ENCODE measurements at places on chromosomes 1 and 21.

- no peak for DNase-seq
These were observed 13.1 kb downstream of the UBIAD1 start for GRCh38 chr1:11285883-11286734.

DNA sequence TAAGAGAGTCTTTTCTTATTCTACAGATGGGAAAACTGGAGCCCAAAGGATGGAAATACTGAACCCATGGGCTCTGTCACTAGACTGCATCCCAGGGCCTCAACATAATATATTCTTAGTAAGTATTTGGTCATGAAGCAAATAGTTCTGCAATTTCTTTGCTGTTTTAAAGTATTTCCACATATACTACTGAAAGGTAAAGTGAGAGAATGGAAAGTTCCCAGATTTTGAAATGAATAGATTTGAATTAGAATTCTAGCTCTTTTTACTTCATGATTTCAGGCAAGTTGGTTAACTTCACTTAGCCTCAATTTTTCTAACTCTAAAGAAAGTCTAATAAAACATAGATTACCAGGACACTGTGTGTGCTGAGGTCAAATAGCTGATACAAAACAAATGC lies 95.6 kb upstream of the FGGY start:
- no peak for DNase-seq

GRCh38 chr1:117615474-117615873 lies 9.6 kb downstream of the TENT5C start:
- no peak for DNase-seq

- no peak for DNase-seq
These were observed 133.2 kb downstream of the ADSS2 start for GRCh38 chr1:244318512-244318911.

GRCh38 chr1:112704934-112705627 lies 1.8 kb downstream of the RHOC start:
- DNase-seq = peak; percentile 87

GRCh38 chr1:183470147-183470960 lies 1.9 kb upstream of the SMG7 start:
- peak; percentile 73 for DNase-seq

DNA sequence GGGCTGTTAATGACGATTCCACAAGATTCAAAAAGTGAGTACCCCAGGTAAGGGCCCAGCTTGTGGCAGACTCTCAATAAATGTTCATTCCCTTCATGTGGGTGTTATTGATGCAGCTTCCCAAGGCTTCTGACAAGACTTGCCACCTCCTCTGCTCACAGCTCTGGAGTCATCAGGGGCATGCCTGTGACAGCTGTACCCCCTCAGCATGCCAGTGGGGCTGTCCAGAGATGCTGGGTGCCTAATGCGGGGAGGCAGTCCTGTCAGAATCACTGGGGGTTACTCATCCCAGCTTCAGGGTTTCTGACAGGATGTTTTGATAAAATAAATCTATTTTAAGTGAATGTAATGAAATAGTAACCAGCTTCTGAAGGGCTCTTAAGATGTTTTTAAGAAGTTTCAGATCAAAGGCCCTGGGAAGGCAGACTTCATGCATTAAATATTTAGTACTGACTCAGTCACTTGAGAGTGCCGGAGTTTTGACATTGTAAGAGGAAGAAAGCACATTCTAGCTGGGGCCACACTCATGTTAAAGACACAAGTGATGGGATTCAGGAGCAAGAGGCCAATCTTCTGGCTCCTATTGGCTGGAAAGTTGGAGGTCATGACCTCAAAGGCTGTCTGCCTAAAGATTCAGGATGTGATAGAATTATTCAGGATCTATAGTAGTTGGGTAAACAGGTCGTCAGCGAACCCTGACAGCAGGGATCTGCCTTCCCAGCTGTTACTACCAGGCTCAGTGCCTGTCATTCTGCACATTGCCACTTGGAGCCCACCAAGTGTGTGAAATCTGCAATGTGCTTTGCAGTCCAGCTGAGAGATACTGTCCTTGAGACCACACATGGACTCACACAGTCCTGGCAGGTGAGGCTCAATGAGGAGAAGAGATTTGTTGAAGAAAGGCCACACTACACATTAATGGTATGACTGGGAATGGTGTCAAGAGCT lies 239.6 kb upstream of the BEND5 start:
- no peak for DNase-seq

DNA sequence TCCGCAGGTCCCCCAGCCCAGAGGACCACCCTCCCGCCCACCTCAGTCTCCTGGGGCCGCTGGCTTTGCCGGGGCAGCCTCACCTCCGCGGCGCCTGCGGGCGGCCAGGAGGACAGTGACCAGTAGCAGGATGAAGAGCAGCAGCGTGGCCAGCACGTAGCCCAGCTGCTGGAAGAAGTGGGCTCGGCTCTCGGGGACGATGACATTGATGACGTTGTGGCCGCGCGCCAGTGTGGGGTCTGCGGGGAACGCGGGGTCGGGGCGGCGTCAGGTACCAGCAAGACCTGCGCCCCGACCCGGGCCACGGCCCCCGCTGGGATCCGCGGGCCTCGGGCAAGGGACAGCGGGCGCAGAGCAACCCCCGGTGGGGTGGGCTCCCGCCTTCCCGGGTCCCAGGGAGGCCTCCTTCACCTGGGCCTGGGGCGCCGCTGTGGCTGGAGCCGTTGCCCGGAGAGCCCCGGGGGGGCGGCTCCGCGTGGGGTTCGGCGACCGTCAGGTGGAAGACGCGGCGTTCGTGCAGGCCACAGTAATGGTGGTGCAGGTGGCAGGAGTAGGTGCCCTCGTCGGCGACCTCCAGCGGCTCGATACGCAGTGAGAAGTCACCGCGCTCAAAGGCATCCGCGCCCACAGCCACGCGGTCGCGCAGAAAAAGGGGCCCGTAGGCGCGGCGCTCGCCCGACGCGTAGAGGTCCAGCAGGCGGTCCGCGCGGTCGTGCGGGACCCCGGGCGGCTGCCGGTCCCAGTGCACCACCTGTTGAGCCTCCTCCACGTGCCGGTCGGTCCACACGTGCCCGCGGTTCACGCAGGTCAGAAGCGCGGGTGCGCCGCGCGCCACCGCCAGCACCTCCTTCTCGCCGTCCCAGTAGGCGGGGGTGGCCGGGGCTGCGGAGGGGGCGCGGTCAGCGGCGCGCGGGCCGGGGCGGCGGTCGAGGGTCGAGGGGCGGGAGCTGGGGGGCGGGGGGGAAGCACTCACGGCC lies 3.8 kb downstream of the MXRA8 start:
- DNase-seq = no peak

- no peak for DNase-seq
These were observed 31.2 kb downstream of the VAV3 start for GRCh38 chr1:107933736-107934135.

DNA sequence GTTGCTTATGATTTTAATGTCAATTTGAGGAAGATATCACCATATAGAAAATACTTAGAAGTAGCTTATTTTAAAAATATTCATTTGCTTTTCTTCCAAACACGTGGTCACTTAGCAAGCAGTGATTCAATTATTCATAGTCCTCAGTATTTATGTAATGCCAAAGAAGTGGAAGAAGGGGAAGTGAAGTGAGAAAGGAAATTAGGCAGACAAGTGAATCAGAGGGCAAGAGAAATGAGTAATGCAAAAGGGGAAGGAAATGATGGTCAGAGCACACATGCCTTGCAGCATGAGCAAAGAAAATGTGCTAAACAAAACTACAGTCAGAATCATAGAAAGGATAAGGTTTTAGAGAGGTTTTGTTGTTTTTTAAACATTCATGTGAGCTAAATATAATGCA lies 31.8 kb downstream of the SDCCAG8 start:
- peak; percentile 52 for DNase-seq

GRCh38 chr1:233834609-233835008 lies 69.9 kb upstream of the SLC35F3 start:
- DNase-seq = no peak

GRCh38 chr1:162242804-162243203 lies 133.8 kb downstream of the SPATA46 start:
- DNase-seq = no peak

- no peak for DNase-seq
These were observed 2.6 kb upstream of the BRINP3 start for GRCh38 chr1:190480231-190480630.

DNA sequence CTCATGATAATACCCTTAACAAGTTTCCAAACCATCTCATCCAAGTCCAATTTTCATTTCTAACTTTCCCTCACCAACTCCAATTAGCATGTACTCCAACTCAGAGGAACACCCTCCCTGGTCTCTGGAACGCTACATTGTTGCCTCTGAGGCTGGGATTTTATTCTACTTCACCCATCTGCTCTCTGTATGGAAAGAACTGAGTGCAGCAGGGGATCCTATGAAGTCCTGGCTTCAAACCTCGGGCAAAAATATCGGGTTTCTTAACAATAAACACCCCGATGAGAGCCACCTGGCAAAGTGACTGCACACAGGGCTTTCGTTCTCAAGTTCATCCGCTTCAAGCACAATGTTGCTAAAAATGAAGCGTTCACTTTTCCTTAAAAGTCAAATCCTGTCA lies 99.6 kb downstream of the CRB1 start:
- no peak for DNase-seq

DNA sequence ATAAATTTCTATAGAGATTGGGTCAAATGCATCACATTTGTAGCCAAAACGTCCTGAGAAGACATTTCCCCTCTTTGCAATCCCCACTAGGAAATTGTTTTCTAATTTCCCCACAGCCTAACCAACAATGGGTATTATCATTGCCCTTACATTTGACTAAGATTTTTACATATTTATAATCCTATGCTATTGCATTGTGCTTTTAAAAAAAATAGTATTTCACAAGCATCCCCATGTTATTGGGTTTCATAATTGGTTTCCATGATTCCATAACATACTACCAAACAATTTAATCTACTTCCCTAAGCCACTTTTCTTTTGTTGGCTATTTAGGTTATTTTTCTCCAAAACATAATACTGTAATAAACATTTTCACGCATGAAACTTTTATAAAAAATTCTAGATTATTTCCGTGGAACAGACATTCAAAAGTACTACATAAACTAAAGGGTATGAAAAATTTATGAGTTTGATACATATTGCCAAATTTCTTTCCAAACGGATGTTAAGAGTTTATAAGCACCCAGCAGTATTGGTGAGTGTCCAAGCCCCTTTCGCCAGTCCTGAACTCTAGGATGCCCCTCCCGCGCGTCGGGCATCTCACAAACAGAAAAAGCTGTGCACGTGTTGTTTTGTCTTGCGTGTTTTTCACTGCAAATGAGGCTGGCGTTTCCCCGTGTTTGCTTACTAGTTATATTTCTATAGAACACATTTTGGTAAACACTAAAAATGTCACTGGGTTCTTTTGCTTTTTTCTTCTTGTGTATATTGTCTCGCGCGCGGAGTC lies 2.0 kb upstream of the LHX4 start:
- no peak for DNase-seq

GRCh38 chr1:156140879-156141707 lies 12.3 kb upstream of the SEMA4A start:
- DNase-seq = no peak

DNA sequence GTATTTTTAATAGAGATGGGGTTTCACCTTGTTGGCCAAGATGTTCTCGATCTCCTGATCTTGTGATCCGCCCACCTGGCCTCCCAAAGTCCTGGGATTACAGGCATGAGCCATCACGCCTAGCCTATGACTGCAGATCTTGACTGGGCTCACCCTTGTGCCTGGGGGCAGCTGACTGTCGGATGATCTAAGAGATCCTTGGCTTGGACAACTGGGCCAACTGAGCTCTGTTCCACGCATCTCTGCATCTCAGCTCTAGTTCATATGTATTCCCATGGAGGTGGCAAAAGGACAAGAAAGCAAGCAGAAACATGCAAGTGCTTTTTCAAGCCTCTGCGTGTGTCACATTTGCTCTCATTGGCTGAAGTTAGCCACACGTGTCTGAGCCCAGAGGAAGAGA lies 75.8 kb upstream of the SELENON start:
- DNase-seq = no peak

- DNase-seq = no peak
These were observed 218.8 kb upstream of the CAMK1G start for GRCh38 chr1:209364716-209365115.

- no peak for DNase-seq
These were observed 724.6 kb downstream of the USP25 start for GRCh38 chr21:16454399-16454798.

DNA sequence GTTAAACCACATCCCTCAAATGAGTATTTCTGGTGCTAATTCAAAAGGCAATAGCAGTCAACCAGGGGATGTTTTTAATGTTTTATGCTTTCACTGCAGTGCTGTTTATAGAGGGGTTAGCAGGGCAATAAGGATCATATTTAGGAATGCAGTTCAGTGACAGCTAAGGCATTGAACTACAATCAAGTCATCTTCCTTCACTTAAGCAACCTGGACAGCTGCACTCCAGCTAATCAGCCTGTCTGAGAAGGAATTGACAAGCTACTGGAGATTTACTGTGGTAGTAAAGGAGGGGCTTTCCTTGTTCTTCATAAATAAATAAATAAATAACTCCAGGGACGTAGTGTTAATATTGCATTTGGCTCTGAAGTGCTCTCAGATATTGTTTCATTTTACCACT lies 93.9 kb downstream of the DAB1 start:
- no peak for DNase-seq

DNA sequence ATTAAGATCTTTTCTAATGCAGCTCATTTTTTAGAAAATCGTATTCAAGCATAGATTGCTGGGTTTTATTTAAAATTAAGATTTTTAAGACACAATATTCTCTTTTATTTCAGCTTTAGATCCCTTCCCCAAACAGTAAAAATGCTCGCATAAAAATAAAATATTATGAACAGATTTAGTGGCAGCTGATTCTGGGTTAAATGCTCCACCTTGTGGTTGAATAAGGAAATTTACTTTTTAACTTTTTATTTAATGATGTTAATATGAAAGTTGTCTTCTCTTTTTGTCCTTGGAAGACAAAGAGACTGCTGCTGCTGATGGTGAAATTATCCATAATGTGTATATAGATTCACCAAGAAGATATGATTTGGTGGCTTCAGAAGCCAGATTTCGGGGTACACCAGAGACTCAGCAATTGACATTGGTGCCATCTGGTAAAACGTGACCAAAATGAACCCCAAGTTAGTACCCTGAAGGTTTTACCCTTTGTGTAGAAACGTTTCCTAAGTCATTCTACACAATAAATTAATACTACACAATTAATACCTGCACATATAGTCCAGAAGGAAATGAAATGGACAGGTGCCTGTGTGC lies 128.0 kb downstream of the ADAMTS1 start:
- DNase-seq = peak; percentile 13

- DNase-seq = no peak
These were observed 59.3 kb upstream of the ABCD3 start for GRCh38 chr1:94358630-94359599.

DNA sequence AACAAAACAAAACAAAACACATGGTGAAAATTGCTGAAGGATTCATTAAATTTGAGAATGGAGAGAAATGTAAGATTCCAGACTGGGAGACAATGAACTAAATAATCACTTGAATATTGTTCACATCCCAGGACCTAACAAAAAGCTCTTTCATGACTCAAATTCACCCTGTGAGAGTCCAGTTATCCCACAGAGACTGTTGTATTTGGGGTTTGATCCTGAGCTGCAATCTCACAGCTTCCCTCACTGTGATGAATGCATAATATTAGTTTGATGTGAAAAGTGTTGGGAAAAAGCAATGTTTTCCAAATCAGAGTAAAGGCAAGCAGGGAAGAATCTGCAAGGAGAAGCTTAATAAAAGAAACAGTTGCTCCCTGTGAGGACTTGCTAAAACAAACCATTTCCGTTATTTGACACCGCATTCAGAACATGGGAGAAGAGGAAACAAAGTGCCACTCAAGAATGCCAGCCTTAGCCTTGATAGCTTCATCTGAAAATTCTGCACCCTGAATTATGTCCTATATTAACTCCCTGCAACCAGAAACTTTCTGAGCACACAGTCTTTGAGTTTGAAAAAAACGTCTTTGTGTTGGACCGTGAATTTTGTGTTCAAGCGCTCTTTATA lies 208.8 kb downstream of the DAB1 start:
- DNase-seq = no peak

- no peak for DNase-seq
These were observed 115.3 kb downstream of the ADSS2 start for GRCh38 chr1:244336232-244336899.

Measured in GM10248 (cell line).